Stimulated activated CD4-positive, alpha-beta T cell treated with anti-CD3 and anti-CD28 coated beads, Interleukin-12 subunit alpha, Interleukin-12 subunit beta, amount 100 ng/mL, for 48 hours (primary cell): ENCODE measurements at places on chromosomes 3 and 15.

- no peak for DNase-seq
Observed at GRCh38 chr3:187921391-187922074, 176.3 kb upstream of the BCL6 start.

DNA sequence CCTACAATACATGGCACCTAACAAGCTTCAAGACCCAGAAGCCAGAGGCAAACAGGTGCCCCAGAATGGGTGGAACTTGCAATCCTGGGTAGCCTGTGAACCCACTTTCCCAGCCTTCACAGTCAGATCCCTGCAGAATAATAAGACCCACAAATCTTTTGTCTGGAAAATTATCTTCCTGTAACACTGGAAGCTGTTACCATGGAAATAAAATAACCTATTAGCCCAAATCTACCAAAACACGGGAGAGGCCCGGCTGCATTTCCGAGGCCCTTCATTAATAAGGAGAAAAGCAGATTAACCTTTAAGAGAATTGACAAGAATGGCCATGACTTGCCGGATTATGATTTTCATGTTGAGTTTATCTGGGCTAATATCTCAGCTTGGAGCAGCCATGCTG lies 256.1 kb upstream of the PROK2 start:
- DNase-seq: no peak

- no peak for DNase-seq
Observed at GRCh38 chr3:65126527-65127410, 439.0 kb upstream of the ADAMTS9 start.

DNA sequence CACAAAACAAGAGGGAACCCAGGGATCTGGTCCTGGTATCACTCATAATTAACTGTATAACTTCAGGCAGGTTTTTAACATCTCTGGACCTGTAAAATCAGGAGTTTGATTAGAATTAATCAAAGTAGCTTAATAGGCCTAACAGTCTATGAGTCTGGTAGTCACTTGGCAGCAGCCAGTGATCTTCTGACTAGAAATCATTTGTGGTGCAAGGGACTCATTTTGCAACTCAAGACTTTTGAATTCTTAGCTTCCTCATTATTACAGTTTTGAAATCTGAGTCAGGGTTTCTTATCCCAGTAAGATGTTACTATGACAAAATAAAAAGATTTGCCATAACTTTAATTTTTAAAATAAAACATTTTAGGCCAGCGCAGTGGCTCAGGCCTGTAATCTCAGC lies 70.8 kb downstream of the TMCC1 start:
- no peak for DNase-seq
